ENCODE measurements at places on chromosomes 16 and 17.

- DNase-seq = no peak
These were observed 65.7 kb upstream of the METRNL start for GRCh38 chr17:83013779-83014117.

- no peak for DNase-seq
These were observed 527 bp downstream of the CIAPIN1 start for GRCh38 chr16:57446531-57447185.

- DNase-seq = no peak
These were observed 10.8 kb downstream of the CDH5 start for GRCh38 chr16:66377324-66377723.

DNA sequence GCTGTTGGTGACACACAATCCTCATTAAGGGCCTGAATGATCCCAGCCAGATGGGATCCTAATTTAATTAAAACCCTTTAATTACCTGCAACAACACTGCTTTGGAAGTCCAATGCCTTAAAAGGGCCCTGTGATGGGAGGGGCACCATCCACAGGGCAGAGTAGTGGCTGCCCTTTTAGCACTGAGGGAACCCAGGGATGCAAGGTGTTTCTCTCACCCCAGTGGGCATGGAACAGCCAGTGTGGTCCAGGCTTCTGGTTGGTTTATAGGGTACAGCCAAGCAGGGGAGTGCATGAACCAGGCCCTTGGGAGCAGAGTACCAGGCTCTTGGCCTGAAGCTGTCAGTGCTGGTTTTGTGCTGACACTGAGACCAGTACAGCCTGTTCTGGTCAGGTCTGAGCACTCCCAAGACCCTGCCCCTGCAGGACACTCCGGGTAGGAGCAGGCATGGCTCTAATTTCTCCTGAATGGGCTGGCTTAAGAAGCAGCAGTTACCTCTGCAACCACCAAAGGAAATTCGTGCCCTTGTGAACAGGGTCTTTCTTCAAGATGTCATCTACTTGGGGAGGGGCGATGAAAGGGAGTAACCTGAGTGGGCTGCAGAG lies 9.9 kb downstream of the NXPH3 start:
- DNase-seq = no peak

DNA sequence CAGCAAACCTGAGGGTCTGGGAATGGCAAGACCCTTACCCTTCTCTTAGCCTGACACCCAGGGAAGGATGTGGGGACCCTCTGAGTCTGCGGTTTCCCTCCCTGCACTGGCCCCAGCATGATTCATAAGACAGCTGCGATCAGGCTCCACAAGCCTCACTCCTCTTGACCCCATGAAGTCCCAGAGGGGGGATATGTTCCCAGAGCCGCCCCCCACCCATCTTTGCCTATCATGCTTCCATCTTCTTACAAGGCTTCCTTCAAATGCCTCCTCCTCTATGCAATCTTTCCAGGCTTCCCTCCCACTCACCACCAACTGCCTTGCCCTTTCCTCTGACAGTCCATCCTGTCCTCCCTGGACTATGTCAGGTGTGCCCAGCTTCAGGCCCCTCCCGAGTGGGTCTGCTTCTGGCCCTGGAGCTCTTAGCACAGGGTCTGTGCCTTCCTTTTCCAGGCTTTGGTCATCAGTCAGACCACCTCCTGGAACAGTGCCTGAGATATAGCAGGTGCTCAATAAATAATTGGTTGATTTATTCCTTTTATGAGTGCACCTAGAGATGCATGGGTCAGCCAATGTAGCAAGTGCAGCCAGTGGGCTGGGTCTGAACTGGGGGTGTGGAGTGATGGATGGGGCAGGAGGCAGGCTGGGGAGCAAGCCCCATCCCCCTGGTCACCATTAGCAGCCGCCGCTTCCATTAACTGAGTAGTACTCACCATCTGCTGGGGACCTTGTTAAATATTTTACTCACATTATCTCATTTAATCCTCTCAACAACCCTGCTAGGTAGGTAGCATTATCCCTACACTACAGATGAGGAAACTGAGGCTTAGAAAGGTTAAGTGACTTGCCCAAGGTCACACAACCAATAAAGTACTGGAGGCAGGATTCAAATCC lies 8.4 kb downstream of the DLX3 start:
- DNase-seq = no peak

- DNase-seq = no peak
These were observed 6.9 kb downstream of the FBXO31 start for GRCh38 chr16:87376660-87377059.

DNA sequence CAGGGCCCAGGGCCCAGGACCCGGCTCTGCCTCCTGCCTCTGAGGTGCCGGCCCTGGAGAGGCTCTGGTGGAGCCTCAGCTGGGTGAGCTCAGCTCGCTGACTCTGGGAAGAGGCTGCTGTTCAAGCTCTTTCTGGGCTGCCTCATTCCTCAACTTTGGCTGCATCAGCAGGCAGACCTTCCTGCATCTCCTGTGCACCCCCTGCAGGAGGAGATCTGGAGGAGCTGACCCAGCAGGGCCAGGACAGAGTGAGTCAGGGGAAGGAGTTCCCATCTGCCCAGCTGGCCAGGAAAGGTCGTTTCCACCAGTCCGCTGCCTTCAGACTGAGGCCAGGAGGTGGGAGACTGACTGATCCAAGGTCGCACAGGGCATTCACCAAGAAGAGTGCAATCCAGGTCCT lies 10.7 kb downstream of the CRHR1 start:
- no peak for DNase-seq

DNA sequence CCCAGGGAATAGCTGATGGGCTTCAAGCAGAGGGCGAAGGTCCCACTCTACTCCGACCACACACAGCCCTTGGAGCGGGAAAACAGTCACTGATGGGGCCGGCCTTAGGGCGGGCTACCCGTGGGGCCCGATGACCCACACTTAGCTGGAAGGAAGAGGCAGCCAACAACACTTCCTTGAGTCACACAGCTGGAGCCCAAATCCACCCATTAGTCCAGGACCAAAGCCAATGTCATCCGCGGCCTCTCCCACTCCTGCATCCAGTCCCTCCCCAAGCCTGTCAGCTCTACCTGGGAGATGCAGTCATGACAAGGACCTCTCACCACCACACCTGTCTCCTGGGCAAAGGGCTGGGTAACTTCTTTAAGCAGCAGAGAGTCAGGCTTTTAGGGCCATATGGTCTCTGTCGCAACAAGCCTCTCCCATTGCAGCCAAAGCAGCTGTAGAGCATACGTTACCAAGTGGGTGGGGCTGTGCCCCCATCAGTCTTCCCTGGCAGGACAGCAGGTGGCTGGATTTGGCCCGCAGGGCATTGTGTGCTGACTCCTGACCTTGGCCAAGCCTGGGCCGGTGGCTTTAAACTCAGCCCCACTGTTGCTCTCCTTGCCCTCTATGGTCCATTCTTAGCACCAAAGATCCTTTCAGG lies 110.7 kb downstream of the SOCS1 start:
- DNase-seq = no peak

DNA sequence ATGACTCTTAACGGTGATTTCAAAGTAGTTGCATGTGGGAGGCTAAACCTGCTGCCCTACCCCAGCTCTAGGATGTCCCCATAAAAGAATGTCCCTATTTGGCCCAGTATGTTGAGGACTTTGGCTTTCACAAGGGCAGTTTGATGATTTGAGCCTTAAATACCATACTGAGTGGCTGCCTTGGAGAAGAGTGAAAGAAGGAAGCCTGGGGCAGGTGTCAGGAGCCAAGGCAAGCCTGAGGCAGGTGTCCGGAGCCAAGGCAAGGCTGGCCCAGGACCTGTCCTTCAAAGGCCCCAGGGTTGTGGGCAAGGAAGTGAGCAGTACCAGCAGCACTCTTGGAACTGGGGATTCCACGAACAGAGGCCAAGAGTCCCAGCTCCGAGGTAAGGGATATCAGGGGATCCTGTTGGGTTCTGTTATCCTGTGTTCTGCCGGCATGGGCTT lies 18.6 kb downstream of the ST6GALNAC2 start:
- DNase-seq = no peak

GRCh38 chr16:734208-734980 lies 6.4 kb downstream of the CIAO3 start:
- DNase-seq = no peak

- DNase-seq = no peak
These were observed 847.3 kb upstream of the CDH8 start for GRCh38 chr16:62883509-62883908.

DNA sequence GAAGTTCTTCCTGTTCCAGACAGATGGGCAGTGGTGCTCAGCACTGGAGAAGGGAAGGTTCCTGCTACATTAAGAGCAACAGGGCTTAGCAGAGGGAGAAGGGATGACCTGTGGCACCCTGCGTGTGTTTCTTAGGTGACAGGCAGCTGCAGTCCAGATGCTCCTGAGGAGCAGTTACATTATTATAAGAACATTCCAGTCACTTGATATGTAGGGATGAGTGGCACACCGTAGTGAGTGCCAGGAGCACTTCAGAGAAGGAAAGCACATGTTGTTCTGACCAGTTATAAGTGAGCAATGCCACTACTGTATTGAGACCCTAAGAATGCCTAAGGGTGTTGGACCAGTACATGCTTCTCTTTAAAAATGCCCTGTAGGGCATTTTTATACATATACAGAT lies 39.9 kb upstream of the MRC2 start:
- DNase-seq = no peak

GRCh38 chr17:18008496-18009268 lies 30.3 kb downstream of the ATPAF2 start:
- no peak for DNase-seq

DNA sequence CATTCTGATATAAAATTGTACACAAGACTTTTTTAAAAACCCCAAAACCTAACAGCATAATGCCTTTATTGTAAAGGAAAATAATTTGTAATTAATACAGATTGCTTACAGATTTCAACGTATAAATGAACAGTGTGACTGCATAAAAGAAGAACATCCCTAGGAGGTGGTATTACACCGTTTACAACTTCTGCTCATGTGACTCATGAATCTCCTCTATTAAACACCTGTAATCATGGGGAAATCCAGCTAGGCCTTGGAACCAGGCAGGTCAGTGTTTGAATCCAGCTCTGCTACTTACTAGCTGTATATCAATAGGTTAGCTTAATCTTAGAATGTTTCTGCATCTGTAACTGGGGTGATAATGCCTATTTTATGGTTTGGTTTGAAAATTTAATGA lies 15.2 kb downstream of the RABEP1 start:
- no peak for DNase-seq

DNA sequence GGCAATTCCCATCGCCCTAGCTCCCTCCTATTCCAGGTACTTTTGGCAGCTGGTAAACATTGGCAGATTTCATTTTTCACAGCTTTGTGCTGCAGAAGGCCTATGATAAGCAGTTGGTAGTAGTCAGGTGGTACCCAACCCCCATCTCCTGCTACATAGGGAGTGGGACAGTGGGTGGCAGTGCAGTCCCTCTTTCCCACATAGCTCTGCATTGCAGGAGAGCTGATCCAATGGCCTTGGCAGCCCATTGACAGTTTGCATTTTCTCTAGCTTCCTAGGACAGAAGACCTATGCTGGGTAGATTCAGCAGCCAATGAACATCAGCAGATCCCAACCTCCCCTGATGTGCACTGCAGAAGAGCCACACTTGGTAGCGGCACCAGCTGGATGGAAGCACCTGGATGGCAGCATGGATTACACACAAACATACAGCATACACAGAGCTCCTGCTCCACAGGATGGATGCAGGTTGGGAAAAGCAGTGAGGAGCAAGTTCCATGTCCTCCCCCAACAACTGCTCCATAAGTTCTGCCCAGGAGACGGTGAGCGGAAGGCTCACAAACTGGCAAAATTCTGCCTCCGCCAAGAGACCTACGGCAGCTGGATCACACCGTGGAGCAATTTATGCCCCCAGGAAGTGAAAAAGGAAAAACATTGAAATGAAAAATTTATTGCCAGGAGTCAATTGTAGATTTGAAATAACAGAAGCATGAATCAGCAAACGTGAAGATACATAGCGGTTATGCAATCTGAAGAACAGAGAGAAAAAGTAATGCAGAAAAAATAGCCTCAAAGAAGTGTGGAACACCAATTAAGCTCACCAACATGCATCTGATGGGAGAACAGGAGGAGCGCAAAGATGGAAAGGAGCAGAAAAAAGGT lies 95.7 kb downstream of the CACNG1 start:
- DNase-seq = no peak

- no peak for DNase-seq
These were observed 22.3 kb upstream of the N4BP1 start for GRCh38 chr16:48632137-48632774.

- no peak for DNase-seq
These were observed 17.5 kb downstream of the EMC8 start for GRCh38 chr16:85781695-85782370.

- DNase-seq = no peak
These were observed 12.7 kb upstream of the FOXN1 start for GRCh38 chr17:28493460-28493859.

GRCh38 chr16:1923299-1924034 lies 5.3 kb upstream of the HS3ST6 start:
- no peak for DNase-seq

DNA sequence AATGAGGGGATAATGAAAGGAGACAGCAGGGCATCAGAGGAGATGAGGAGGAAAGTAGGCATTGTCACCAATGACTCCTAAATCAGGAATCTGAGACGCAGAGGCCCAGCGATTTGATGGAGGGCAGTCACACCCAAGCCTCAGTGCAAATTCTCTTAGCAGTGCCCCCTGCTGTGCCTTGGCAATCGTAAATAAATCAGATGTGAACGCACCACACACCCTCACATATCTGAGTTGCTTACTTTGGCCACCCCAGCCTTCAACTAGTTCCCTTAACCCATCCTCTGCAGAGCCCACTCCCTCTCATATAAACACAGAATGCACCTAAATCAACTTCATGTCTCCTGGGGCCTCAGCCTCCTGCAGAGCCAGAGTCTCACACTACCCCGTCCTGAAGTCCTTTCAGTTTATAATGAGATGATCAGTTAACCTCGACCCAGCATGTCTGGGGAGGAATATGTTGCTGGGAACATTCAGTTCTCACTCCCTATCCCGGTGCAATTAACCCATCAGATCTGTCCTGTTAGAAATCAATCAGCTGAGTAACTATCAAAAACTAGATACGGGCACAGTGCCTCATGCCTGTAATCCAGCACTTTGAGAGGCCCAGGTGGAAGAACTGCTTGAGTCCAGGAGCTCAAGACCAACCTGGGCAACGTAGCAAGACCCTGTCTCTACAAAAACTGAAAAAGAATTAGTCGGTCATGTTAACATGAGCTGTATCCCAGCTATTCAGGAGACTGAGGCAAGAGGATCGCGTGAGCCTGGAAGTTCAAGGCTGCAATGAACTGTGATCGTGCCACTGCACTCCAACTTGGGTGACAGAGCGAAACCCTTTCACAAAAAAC lies 78.4 kb downstream of the SLC39A11 start:
- DNase-seq = no peak

Data from stimulated activated CD4-positive, alpha-beta T cell treated with anti-CD3 and anti-CD28 coated beads, Interleukin-1b, Interleukin-23, amount 100 ng/mL, for 1 hour (primary cell).